ENCODE measurements at places on chromosomes 12 and 14. TPM values are rescaled to one million over a fixed set of nuclear protein-coding genes. Genes with fewer than 3 reads are reported as not detected.

The KRT6B gene
- total RNA-seq = 0.14 TPM

DNA sequence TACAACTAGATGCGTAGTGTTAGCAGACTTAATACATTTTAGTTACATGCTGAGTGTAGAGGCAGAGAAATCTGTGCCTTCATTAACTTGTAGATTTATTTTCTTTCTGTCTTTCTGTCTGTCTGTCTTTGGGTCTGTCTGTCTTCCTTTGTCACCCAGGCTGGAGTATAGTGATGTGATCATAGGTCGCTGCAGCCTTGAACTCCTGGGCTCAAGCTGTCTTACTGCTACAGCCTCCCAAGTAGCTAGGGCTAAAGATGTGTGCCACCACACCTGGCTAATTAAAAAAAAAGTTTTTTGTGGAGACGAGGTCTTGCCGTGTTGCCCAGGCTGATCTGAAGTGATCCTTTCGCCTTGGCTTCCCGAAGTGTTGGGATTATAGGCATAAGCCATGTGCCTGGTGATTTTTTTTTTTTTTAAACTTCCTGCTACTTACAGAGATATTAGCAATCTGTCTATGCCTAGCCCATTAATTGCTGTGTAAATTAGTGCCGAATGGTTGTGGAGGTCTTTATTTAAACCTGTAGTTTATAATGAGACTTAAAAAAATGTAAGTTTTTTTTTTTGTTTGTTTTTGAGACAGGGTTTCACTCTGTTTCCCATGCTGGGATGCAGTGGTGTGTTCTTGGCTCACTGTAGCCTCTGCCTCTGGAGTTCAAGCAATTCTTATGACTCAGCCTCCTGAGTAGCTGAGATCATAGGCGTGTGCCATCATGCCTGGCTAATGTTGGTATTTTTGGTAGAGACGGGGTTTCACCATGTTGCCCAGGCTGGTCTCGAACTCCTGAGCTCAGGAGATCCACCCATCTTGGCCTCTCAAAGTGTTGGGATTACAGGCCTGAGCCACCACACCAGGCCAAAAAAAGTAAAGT is 22.8 kb downstream of the ERC1 start:
- no peak for DNase-seq

DNA sequence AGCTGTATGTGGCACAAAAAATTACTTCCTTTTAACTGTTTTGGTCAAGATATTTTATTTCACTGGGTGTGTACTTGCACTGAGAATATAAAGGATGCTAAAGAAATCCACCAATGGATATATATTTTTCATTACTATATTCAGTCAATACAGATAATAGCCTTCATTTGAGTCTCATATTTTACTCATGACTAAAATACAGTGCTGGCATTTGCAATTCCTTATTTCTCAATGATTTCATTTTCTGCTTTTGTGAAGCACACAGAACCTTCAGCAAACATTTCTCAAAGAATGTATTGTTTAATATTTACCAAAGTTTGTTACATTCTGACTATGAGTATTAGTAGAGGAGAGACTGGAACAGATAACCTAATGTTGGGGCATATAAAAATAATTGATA is 93.2 kb upstream of the SOX5 start:
- no peak for DNase-seq

The ANO6 gene
- 38.1 TPM for total RNA-seq

GRCh38 chr14:106507354-106507753 is 981.0 kb downstream of the TMEM121 start:
- DNase-seq = no peak

DNA sequence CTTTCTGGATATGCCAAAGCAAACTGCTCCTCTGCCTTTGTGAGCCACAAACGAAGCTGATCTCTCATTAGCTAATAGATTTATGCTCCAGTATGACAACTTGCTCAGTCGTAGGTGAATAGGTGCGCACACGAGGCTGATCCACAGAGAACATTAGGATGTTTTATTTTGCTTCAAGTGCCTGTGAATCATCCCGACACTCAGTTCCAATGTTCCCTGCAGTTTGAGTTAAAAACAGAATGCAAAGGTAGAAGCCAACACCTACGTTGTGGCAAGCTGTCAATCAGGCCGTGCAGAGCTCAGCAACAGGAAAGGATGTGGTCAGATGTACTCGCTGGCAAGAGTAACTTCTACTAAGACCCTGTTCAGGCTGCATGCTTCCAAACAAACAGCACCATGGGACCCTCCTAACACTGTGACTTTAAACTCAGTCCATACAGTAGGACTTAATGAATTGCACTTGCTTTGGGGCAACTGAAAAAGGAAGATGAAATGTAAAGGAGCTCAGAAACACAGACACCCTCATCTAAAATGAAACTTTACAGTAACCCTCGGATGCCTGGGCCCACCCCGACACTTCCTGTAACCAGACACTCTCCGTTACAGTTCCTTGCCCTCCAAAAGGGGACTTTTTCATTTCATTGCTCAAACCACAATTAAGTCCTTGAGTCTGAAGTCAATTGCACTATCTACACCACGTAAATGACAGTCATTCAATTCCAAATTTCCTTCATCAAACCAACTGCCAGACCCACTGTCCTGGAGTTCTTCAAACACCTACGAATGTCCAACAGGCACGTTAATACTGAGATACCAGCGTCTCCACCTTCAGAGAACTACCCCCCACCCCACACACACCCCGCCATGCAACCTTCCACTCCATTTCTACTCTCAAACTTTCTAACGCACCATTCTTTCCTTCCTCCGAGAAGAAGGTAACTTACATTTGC is 1.6 kb downstream of the CCDC88C start:
- DNase-seq = no peak

DNA sequence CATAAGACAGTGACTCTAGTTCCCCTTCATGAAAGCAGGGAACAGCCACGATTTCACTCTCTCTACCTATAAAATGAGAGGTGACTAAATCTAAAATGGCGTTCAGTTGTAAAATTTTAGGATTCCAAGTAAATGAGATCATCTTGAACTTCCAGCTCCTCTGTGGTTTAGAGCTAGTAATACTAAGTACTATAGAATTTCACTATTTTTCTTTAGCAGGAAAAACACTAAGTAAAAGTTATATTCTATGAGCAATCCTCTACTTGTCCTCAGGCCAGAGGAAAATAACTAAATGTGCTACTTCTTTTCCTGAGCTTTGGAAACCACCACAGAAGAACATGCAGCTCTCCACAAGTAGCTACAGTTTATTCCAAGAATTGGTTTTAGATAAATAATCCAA is 55.6 kb downstream of the NIN start:
- no peak for DNase-seq

DNA sequence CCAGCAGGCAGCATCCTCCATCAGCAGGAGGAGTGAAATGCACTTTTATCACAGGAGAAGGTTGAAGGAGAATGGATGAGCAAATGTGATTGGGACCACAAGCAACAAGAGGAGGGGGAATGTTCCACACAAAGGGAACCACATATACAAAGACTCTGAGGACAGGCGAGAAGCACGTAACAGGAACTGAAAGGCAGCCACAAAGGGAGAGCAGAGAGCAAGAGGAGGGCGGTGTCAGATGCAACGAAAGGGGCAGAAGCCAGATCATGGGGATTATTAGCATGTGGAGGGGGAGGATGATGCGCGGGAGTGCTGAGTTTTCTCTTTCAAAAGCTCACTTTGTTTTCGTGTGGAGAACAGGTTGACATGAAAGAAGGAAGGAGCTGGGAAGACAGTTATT is 241.1 kb downstream of the SPTSSA start:
- no peak for DNase-seq

All from type B pancreatic cell (in vitro differentiated cells).